ENCODE measurements at places on chromosomes 5 and 9.

GRCh38 chr9:121541256-121541655 is 41.6 kb upstream of the GGTA1 start:
- no peak for DNase-seq

DNA sequence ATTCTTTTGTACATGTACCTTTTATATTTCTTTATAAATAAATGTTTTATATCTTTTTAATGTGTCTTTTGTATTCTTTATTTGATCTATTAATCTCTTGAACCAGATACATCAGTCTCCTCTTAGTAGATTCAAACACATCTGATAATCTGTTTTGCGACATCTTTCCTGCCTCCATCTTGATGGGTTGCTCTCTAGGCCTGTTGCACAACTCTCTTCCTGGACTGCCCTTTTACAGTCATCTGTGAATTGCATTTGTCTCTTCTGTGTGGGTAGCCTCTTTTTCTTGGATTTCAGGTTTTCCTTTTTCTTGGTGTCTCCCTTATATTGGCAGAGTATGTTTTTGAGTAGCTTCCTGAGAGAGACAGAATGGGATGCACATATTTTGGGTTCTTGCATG is 6.2 kb downstream of the ZFYVE16 start:
- DNase-seq = no peak

DNA sequence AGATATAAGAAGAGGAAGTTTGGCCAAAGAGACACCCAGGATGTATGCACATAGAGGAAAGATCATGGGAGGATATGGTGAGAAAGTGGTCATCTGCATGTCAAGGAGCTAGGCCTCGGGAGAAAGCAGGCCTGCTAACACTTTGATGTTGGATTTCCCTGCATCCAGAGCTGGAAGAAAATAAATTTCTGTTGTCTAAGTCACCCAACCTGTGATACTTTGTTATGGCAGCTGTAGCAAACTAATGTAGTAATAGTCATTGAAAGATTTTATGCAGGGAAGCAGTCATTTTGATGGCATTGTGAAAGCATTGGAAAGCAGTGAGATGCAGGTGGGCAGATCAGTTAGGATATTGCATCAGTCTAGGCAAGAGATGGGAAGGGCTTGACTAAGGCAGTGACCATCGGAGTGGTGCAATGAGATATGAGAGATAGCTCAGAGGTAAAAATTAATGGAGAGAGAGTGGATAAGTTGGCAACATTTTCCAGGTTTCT is 24.5 kb upstream of the FOCAD start:
- DNase-seq = no peak

DNA sequence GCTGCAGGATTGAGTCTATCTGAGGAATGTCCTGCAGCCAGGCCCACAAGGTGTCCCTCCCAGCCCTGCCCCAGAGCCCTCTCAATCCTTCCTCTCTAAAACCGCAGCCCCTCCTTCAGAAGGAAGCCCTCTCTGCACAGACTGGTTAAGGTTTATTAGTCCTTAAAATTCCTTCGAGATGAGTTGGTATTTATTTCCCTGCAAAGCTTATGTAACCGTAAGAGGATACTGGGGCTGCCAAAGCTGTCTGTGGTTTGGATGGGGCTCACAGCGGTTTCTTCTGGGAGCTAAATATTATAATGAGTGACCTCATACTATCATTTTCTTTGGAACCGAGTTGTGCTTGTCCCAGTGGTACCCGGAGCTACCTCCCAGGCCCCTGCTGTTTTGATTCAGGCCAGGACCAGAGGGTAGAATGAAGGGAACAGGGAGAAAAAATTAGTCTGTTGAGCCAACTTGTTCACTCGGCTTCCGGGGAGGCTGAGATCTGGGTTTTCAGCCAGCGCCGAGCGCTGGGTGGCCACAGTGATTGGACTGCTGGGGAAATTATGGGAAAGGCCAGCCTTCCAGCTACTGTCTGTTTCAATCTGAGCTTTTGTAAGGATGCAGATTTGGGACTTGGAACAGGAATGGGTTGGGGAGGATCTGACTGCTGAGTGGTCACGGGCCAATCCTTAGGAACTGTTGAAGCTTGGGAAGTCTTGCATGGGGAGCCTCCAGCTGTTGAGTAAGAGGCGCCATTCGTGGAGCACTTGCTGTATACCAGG is 107.5 kb downstream of the NDFIP1 start:
- DNase-seq = no peak

DNA sequence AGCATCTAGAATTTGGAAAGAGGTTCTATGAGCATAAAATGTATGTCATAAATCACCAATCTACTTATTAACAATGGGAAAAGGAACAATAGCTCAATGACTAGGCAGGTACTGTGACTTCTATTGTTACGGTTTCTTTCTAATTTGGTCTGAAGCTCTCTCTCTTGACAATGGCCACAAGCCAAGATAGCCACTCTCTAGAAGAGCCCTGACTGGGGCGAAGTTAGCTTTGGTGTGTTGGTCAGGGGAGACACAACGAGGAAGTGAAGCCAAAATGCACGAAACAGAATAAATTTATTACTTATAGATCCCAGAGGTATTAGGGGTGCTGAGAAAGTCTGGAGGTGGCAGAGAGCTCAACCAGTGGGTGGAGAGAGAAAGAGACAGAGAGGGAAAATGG is 9.4 kb upstream of the RAD23B start:
- no peak for DNase-seq

DNA sequence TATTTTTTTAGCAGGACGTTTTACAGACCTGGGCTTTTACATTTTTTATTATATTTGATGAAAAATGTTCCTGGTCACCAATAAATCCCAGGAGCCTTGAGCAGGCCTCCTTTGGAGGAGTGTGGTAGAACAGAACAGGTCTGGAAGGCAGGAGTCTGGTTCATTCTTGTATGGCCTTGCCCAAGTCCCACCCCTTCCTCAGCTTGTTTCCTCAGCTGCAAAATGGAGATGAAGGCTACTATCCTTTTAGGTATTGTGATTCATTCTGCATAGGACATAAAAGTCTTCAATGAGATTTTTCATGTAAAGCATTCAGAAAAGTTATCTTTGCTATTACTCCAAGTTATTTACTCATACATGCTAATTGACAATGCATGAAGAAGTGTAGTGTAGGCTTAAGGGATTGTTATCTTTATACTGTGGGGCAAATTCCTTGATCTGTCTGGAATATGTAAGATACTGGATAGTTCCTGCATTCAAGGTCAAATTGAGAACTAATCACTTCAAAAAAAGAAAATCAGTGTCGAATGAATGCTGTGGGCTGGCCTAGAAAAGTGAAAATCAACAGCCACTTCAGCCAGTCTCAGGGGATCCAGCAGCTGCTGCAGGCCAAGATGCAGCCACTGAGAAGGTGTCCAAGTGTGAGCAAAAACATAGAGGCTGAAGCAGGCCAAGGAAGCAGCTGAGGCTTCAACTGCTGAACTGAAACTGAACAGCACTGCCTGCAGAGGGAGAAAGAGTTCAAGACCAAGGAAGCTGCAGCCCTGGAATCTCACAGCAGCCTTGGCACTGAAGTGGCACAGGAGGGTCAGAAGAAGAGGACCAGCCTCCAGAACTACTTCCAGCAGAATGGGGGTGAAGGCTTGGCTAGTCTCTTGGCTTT is 15.5 kb upstream of the SLC36A3 start:
- no peak for DNase-seq

GRCh38 chr5:8826508-8826907 is 719.4 kb downstream of the SEMA5A start:
- DNase-seq = no peak

DNA sequence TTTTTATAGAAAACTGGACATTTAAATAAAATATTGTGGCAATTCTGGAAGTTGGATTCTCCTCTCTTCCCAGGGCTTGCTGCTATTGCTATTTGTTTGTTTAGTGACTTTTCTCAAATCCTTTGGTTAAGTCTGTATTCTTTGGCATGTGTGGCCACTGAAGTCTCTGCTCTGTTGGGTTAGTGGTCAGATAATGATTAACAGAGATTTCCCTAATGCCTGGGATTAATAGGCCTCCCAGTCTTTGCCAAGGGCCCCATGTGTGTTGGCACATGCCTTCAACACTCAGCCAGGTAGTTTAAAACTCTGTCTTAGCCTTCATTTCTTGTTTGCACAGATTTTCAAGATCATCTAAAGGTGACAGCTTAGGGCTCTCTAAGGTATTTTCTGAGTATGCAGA is 92.8 kb upstream of the EPB41L4A start:
- no peak for DNase-seq

- peak; percentile 26 for DNase-seq
Observed at GRCh38 chr9:113011911-113012381, at the start of gene ZNF883. ZNF883 (minus strand) TSS chr9:113012192.

DNA sequence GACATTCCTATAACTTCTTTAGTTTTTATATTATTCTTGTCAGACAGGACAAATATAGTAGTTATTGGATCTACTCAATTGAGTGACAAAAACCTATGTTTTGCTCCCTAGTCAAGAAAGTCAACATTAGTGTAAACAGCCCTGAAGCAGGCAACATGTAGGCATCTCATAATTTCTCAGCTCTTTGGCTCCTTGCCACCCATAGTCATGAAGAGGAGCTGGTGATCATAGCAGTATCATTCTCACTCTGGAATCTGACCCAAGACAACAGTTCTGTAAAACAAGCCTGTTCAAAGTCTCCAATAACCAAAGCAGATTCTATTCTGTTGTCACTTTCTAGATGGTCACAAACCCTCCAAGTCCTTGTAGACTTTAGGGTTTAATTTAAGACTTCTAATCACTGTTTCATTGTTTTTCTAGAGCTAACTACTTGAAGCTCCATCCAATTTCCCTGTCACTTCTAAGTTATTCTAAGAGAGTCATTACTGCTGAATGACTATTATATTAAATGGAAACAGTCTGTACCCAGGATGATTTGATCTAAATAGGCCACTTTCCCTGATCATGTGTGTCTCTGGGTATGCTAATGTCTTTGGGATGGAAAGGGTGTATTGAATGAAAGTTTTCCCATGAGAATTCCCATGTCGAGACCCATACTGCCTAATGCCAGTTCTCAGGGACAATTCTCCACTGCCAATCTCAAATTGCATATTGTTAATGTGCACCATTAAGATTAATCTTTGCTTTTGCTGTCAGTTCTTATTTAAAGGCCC is 533.3 kb downstream of the ACTL7B start:
- DNase-seq = no peak

GRCh38 chr9:22008717-22009505 is at the start of gene CDKN2B:
CDKN2B (minus strand) TSS chr9:22009305; CDS start chr9:22008953, 352 bp downstream.
- DNase-seq = peak; percentile 74

DNA sequence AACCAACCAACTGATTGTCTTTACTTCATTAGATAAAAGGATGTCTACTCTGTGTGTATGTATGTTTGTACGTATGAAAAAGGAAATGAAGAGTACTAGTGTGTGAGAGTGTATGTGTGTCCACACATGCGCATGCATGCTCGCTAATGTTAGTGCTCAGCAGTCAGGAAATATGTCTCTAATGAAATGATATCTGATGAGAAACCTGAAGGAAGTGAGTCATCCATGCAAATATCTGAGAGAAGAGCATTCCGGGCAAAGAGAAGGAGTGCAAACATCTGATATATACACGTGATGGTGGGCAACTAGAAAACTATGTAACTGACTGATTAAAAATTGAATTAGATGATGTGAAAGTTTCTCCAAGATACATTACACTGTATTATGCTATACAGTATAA is 29.6 kb upstream of the UGCG start:
- DNase-seq = peak; percentile 5

GRCh38 chr9:133976887-133977286 is 15.2 kb downstream of the VAV2 start:
- no peak for DNase-seq

DNA sequence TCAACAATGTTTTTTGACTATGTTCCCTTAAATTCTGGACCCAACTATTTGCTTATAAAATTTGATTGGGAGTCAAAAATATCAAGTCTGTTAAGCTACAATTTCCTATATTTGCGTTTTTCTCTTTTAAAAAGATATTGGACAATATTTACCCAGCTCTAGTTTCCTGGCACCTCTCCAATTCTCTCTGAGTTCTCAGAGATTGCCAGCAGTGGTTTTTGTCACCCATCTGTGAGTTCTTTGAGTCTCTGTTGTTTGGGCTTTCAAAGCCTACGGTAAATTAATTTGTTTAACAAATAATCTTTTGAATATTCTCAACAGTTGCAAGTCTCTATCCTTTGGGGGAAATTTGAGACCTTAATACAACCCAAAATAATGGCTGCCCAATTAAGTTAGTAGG is 174.2 kb upstream of the PUM3 start:
- no peak for DNase-seq

- DNase-seq = no peak
Observed at GRCh38 chr5:144857454-144857853, 686.8 kb downstream of the KCTD16 start.

DNA sequence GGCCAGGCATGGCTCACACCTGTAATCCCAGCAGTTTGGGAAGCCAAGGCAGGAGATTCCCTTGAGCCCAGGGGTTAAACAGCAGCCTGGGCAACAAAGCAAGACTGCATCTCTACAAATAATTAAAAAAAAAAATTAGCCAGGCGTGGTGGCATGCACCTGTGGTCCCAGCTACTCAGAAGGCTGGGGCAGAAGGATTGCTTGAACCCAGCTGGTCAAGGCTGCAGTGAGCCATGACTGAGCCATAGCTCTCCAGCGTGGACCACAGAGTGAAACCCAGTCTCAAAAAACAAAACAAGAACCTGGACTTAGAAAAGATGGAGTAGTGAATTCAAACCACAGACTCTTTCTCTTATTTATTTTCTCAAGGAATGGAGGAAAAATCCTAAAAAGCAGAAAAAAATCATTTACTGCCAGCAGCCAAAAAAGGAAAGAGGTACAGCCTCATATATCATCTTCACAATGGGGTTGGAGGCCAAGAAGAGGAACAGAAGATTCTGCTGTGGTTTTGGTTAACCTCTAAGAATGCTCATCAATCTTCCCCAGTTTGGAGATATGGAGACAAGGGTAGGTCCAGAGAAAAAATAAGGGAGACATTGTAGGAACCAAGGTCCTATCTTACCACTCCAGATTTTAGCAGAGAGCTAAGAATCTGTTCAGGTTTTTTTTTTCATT is 40.0 kb upstream of the MYO10 start:
- DNase-seq = no peak

DNA sequence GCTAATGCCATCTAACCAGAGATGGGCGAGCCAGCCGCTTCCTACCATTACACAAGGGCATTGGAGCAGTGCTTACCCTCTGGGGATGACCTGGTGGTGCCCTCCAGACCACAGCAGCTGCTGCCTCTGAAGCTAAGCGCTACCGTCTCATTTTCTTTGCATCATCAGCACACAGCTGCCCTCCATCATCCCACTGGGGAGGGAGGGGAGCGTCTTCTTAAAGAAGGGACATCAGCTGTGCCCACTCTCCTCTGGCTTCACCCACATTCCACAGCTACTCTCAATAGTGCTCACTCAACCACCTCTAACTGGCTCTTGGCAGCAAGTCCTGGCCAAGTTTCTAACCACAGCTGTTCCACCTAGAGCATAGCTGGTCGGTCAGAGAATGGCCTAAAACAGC is 503.4 kb downstream of the NFIB start:
- no peak for DNase-seq

DNA sequence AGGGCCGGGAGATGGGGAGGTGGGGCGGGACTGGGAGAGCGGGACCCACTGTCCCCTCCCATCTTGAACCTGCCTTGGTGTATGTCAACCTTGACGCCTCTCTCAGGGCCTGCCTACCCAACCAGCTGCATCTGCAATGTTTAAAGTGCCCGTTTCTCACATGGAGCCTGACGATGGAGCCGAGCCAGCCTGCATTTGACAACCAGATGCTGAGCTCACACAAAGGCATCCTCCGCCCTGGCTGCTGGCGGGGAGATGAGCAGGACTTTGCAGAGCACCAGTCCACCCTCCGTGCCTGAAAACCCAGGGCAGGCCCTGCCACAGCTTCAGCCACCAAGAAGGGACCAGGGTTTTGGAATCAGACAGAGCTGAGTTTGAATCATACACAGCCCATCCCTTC is 141.1 kb upstream of the SMIM23 start:
- DNase-seq = no peak

- DNase-seq = no peak
Observed at GRCh38 chr5:158570502-158570901, 529.2 kb downstream of the EBF1 start.
